Activated T-cell treated with anti-CD3 and anti-CD28 coated beads for 24 hours (primary cell): ENCODE measurements at places on chromosomes 16 and 17.
A peak's percentile ranks its signal among the peaks of the same experiment; 100 is the strongest.

DNA sequence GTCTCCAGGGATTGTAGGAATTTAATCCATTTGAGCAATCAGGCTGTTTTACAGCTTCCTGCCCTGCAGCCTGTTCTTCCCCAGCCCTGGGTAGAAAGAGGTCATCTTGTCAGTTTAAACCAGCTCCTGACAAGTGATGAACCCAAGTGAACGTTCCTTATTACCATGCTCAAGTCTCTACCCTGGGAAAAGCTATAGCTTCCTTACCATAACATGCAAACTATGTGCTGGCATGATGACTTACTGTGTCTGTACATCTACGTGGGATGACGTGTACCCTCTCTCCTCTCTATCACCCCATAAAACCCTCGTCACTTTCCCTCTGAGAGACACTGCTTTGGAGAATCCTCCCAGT, 452.2 kb downstream of the XYLT1 start:
- no peak for DNase-seq

- DNase-seq = peak; percentile 28
These were observed at the start of gene ZNF385C for GRCh38 chr17:42097691-42098631. TSS of gene ZNF385C (minus strand) at chr17:42098473. CDS start at chr17:42063056, 35,417 bp downstream.

GRCh38 chr17:31843070-31843745, 15.8 kb downstream of the COPRS start:
- no peak for DNase-seq

DNA sequence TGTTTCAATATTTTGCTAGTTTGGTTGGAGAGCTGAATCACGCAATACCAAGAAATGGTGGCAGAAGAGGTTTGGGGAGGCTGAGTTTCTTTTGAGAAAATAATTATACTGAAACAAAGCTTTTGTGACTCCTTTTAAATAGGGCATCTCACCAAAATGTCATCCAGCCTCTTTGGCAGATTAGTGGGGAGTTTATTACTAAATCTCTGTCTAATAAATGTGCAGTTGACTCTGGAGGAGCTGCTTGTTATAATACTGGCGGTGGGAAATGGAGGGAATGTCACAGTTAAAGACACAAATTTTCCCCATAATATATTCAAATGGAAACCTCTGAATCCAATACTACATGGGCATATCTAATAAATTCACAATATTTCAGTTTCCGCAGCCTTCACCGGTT, 44.7 kb downstream of the SNX11 start:
- no peak for DNase-seq

GRCh38 chr17:48247603-48248002, 140.0 kb downstream of the SNX11 start:
- DNase-seq = no peak

- DNase-seq = no peak
These were observed at the start of gene CNTNAP1 for GRCh38 chr17:42681976-42682721. TSS of gene CNTNAP1 (plus strand) at chr17:42682531. CDS start at chr17:42682830, 299 bp downstream.

DNA sequence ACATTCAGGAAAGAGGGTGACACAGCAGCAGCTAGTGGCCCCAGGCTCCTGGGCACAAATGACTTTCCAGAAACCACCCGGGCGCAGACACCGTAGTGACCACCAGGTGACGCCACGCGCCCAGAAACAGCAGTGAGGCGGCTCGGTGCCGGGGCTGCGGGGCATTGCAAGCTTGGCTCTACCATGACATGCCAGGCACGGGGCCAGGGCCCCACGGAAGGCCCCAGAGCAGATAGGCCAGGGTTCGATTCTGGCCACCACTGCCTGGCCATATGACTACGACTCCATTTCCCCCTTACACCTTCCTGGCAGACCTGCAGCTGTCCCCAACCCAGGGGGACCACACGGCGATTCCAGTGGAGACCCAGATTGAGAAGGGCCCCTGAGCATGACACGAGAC, 6.7 kb downstream of the RHBDF1 start:
- DNase-seq = peak; percentile 80

DNA sequence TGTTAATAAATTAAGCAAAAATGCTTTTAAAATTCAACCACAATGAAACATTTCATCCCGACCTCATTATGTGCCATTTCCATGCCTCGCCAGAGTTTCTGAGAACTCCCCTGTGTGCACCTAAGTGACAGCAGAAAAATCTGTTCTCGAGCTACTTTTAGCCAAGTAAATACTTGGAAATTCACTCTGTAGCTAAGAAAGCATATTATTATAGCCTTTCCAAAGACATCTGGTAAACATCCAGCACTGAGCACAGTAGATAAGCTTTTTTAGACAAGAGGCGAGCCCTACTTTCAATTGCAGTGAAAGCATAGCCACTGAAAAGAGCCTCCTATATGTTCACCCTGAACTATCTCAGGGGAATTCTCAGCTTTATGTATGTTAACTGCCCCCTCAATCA, 242.8 kb upstream of the PSMD7 start:
- DNase-seq = no peak

DNA sequence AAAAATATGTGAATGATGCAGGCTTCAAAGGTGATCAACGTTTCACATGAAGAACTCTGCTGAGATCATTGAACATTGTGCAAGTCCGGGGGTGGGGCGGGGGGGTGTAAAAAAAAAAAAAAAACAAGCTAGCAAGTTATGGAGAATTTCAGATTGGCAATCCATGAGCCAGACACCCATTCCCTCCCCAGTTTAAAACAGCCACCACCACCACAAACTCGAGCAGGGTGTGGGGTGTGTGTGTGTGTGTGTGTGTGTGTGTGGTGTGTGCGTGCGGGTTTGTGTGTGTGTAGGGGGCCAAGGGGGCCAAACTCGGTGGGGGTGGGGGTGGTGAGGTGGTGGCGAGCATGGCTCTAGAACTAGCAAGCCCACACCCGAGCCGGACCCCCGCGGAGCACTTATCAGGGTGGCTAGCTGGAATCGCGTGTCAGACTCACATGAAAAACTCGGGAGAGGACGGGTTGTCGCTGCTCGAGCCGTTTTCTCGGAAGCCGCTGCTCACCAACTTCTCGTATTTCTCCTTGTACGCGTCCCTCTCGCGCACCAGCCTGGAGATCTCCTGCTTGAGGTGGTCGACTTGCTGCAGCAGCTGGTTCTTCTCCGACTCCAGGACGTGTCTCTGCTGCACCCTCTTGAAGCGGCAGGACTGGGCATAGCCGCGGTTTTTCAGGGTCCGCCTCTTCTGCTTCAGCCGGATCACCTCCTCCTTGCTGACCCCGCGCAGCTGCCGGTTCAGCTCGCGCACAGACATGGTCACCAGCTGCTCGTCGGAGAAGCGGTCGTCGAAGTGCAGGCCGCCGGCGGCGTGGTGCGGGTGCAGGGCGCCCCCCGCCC, 2.0 kb downstream of the MAF start:
- peak; percentile 30 for DNase-seq

DNA sequence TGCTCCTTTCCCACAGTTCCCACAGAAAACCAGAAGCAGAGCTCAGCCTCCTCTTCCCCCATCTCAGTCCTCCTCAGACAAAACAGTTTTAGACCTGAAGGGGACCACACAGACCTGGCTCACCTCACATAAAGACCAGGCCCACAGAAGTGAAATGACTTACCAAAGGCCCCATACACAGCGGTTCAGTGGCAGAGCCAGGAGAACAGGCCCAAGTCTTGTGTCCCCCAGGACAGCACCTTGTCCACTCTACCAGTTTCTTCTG, 5.3 kb downstream of the UBTF start:
- no peak for DNase-seq

DNA sequence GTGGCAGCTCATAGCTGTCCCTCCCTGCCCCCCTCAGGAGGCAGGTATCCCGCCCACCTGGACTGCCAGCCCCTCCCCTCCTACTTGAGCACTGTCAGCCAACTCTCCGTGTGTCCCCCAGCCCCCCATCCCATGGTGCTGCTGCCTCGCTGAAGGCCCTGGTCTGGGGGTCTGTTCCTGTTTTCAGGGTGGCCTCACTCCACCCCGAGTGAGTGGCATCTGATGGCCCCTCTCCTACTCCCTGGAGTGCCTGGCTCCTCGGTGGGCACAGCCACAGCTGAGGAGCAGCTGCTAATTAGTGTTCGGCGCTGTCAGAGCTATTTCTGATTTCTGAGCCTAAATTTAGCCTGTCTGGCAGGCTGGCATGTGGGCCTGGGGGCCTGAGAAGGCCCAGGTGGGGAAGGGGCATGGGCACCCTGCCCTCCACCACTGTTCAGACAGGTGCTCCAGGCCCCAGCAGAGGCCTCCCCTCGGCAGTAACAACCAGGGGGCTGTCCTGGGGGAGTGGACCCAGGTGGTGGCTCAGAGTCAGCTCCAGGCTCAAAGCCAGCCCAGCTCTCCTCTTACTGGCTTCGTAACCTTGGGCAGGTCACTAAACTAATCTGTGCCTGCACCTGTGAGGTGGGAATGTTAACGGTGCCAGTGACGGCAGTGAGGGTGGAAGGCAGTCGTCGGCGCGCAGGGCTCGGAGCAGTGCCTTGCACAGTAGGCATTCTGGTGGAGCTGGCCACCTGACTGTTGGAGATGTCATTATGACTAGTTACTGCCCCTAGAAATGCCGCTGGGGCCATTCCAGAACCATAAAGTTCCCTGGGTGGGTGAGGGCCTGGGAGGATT, 6.5 kb downstream of the FMNL1 start:
- no peak for DNase-seq

DNA sequence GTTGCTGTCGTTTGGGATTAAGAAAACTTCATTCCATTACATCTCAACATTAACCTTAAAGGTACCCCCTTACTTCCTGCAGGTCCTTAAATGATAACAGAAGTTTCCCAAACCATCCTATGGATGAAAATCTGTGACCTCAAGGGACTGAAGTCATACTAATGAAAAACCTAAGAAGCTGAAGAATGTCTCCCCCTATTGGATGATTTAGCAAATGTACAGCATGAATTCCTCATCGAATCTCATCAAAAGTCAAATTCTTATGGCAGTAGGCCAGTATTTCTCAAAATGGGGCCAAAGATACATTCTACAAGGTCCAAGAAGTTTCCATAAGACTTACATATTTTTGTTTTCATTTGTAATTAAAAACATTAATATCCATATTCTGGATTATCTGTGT, 13.5 kb downstream of the SCO1 start:
- DNase-seq = no peak

GRCh38 chr17:76353004-76353598, 615 bp downstream of the PRPSAP1 start:
- no peak for DNase-seq

DNA sequence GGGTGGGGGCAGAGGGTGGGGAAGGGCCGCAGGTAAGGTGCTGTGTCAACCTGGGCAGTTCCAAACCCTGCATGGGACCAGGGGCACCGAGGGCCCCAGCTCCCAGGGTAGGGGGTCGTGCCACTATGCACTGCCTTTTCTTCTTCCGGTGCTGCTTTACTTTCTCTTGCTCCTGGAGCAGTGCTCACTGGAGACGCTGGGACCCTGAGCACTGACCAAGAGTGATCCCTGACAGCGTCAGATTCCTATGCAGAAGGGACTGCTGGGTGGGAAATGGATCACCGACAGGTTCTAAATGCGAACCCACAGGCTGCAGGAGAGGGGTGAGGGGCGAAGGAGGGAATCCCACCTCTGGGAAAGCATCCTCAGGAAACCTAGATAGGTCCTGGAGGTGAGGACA, 470.1 kb downstream of the SOX9 start:
- DNase-seq = no peak

DNA sequence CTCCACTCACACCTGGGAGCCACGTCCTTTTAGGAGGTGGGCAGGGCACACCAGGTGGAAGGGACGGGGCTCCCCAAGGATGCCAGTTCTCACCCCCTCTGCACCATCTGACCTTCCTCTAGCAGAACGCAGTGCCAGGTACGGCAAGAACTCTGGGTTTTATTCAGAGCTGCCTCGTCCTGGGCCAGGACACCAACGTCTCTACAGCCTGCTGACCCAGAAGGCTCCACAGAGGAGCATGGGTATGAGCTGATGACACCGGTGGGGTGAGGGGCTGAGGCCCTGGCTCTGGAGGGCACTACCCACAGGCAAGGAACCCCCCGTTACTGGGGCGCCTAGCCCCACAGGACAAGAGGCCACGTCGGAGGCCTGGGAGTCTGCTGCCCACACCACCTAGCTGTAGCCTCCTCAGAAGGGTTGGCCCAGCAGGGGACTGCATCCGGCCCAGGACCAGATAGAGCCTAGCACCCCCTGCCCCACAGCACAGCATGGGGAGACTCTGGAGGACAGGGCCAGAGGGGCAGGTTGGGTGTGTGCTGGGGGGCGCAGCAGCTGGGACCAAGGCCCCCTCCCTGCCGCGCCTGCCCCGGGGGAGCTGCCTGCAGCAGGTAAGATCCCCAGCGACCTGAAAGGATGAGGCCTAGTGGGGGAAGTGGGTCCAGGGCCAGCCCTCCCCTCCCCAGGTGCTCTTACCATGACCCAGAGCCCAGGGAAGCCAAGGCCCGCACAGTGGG, 13.9 kb downstream of the BCAR1 start:
- no peak for DNase-seq
